ENCODE measurements at places on chromosomes 12 and 14.

DNA sequence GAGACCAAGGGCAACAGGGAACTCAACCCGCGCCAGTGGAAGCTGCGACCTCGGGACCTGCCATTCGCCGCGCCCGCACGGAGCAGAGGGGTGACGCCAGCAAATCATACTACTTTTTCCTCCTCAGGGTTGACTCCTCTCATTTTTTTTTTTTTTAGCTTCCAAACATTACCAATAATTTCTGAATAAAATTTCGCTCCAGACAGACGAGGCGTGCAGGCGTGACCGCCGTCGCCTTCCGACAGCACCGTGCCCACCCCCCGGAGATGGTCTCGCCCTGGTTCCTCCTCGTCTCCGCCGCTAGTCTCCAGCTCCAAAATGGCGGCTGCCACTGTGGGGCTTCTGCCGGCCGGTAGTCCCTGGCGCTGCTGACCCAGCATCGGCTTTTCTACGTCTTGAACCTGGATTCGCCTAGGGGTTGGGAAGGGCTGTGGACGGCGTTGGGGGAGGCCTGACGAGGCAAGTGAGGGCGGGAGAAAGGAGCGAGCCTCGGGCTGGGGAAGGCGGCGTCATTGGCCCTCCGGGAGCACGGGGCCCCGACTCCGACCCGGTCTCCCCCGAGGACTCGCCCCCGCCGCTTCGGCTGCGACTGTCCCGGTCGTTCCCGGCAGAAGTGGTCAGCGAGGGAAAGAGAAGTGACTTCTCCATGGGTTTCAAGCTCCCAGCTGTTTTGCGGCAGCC lies at the start of the genes CPSF2 and NDUFB1:
Gene CPSF2, plus strand, starts transcription at position 300 of the 681 bp plus-strand sequence. CDS start 9,016 bp downstream, outside the sequence.
Gene NDUFB1, minus strand, starts transcription at position 37 of the 681 bp plus-strand sequence. CDS start 4,069 bp downstream, outside the sequence.
- DNase-seq = peak; percentile 83

DNA sequence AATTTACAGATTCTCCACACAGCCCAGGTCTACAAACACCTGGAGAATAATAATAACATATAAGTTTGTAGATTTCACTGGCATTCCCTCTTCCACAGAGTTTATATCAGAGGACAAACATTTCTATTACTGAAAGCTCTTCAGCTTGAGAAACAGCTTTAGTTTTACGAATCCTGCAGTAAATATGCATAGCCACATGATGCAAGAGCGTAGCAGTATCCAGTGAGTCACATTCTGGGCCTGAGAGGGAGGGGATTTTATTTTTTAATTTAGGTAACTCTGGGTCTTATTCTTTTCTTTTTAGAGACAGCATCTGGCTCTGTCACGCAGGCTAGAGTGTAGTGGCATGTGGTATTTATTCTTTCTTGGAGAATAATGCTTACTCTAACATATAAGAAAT lies 1002.8 kb downstream of the TRHDE start:
- DNase-seq = no peak

GRCh38 chr12:124862768-124863415 lies 772 bp downstream of the SCARB1 start:
- peak; percentile 57 for DNase-seq

DNA sequence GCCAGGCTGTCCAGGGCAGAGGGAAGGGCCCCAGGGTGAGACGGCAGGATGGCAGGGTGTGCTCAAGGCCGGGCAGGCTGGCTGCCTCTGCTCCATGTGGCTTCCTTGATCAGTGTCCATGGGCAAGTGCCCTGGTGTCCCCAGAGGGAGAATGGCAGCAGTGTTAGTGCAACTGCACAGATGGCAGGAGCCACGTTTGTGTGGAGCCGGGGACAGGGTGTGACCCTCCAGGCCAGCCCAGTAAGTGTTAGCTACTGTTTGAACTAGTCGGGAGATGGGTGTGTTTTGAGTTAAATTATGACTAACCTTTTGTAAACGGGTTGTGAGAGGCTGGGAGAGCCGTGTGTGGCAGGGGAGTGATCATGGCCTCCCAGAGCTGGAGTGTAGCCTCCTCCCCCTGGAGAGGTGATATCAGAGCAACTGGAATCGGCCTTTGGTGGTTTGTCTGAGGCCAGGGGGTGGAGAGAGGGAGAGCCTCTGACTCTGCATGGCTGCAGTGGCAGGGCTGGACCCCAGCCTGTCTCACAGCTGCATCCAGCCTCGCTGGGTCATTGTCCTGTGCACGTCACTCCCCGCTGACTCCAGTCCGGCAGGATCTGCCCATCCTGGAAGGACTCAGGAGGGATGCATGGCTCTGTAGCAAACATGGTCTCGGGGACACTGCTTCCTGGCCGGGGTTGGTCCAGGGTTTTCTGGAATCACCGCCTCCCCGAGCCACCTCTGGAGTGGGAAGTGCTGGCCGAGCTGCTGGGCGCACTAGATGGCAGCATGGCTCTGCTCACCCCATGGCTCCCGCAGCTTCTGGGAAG lies 27.8 kb downstream of the AACS start:
- DNase-seq = peak; percentile 31

- no peak for DNase-seq
These were observed 43.0 kb upstream of the CHPT1 start for GRCh38 chr12:101654442-101654841.

Data from globus pallidus (tissue), 1 donor.